ENCODE measurements at places on chromosomes 7 and 10. TPM values are rescaled to one million over a fixed set of nuclear protein-coding genes. Genes with fewer than 3 reads are reported as not detected.

DNA sequence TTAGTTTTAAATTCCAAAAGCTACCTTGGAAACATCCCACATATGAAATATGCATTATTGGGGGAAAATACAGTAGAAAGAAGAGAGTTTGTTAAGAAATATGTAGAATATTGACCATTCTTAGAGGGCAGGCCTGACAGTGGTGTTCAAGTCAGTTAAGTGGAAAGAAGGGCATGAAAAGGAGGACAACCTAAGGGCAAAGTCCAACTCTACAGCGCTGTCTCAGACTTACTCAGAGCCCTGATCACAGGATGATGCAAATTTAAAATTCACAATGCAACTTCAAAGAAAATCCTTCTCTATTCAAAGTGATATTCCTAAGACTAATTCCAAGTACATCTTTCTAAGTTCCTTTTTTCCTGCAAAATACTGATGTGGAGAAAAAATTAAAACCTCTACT, 139.1 kb upstream of the LRRTM3 start:
- DNase-seq, result no peak

DNA sequence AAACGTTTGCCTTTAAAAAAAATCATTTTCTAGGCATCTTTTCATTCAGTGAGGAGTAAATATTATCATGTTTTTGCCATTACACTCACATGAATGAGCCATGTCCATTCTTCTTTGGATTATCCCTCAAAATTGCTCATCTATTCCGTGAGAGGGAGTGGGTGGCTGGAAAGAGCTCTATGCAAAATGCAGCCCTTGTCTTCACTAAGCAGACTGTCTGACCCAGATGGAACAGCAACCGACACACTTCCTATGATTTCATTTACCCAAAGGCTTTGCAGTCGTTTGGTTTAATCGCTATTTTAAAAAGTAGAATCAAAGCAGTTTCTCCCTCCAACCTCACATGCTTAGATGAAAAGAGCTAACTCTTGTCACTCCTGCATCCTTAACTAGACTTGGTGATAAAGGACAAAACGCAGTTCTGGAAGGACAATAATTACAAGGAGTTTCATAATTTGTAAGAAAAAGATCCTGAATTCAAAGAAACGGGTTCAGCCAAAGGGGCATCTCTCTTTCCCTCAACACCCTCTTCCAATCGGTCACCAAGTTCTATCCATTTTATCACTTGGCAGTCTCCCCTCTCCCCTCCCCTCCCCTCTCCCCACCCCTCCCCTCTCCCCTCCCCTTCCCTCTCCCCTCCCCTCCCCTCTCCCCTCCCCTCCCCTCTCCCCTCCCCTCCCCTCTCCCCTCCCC, 198.1 kb upstream of the STK17A start:
- DNase-seq, result no peak

Gene INSYN2A
- not detected for total RNA-seq

GRCh38 chr7:1447551-1448244, 11.6 kb downstream of the MICALL2 start:
- DNase-seq, result no peak

DNA sequence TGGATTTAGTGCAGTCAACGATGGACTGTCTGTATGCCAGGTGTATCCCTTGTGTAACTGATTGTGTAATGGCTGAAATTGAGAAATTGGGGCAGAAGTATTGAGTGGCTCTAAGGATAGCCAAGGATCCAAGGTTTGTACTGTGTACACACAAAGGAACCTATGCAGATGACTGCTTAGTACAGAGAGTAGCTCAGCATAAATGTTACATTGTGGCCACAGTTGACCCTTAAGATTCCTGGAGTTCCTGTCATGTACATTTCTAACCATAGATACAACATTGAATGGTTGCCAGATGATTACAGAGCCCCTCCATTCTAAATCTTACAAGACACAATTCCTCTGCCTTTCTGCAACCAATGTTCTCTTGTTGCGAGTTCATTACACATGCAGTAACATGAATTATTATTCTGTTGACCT, 25.3 kb downstream of the CCDC126 start:
- DNase-seq, result no peak

GRCh38 chr10:12200850-12201249, 4.9 kb downstream of the CDC123 start:
- DNase-seq, result no peak

- no peak for DNase-seq
Observed at GRCh38 chr10:102713539-102713813, 721 bp downstream of the ARL3 start.

Gene GALNT17
- total RNA-seq, result not detected

Gene EPHB6
- 7.0 TPM for total RNA-seq

GRCh38 chr7:83581667-83582435, 67.1 kb downstream of the SEMA3E start:
- no peak for DNase-seq

GRCh38 chr7:151327659-151328058, 14.0 kb upstream of the NUB1 start:
- no peak for DNase-seq

- DNase-seq, result no peak
Observed at GRCh38 chr10:28836435-28836743, 159.1 kb downstream of the BAMBI start.

Gene NEUROD6
- not detected for total RNA-seq

Gene ANKRD16
- 3.3 TPM for total RNA-seq

GRCh38 chr10:102918817-102919245, 737 bp downstream of the CNNM2 start:
- peak; percentile 48 for DNase-seq

Gene POLD2
- 84.6 TPM for total RNA-seq

Gene BTRC
- 14.4 TPM for total RNA-seq

GRCh38 chr7:156069891-156070290, 257.6 kb upstream of the SHH start:
- no peak for DNase-seq

GRCh38 chr7:1176891-1177373, 16.9 kb upstream of the ZFAND2A start:
- DNase-seq, result peak; percentile 84

GRCh38 chr10:54002077-54002476, 799.0 kb downstream of the PCDH15 start:
- no peak for DNase-seq

- DNase-seq, result no peak
Observed at GRCh38 chr7:108189733-108190388, 59.7 kb upstream of the LAMB4 start.

Gene PHYH
- 10.9 TPM for total RNA-seq

DNA sequence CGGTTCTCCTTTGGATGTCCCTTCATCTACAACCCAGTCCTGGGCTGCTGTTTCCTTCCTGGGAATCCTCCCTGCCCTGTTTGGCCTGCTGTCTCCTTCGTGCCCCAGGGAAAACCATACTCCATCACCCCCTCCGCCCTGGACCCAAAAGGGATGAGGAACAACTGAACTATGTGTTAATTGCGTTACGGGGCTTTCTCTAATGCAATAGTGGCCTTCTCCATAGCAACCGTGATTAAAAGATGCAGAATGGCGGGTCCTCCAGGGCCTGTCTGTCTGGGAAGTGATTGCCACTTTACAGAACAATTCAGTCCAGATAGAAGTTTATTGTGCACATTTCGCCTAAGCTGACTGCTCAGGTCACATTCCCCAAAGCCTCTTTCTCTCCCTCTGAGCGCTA, 112.0 kb upstream of the FGFR2 start:
- DNase-seq, result no peak

GRCh38 chr10:49311555-49312236, 12.7 kb downstream of the C10orf71 start:
- no peak for DNase-seq

DNA sequence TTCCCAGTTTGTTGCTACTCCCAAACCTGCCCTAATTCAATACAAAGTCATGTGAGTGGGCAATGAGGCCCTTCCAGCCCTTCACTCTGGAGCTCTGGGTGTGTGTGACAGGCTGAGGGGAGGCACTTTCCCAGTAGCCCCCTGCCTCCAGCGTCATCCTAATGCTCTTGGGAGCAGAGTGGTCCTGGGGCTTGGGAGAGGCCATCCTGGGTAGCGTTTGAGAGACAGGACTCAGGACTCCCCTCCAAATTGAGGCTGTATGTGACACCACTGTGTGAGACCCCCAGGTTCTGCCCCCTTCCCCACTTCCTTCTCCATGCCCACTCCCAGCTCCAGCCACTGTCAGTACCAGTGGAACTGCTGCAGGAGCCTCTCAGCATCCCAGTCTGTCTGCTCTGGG, 6.5 kb upstream of the CRYGN start:
- DNase-seq, result no peak

DNA sequence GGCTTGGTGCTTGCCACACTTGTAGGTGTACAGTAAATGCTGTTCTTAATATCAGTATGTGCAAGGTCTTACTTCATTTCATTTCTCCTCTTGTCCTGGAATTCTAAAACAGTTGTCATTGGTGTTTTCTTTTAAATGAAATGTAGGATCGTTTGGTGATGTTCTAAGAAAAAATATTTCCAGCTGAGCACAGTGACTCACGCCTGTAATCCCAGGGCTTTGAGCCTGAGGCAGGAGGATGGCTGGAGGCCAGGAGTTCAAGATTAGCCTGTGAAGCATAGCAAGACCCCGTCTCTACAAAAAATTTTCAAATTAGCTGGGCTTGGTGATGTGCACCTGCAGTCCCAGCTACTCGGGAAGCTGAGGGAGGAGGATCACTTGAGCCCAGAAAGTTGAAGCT, 32.6 kb upstream of the ELN start:
- DNase-seq, result no peak

DNA sequence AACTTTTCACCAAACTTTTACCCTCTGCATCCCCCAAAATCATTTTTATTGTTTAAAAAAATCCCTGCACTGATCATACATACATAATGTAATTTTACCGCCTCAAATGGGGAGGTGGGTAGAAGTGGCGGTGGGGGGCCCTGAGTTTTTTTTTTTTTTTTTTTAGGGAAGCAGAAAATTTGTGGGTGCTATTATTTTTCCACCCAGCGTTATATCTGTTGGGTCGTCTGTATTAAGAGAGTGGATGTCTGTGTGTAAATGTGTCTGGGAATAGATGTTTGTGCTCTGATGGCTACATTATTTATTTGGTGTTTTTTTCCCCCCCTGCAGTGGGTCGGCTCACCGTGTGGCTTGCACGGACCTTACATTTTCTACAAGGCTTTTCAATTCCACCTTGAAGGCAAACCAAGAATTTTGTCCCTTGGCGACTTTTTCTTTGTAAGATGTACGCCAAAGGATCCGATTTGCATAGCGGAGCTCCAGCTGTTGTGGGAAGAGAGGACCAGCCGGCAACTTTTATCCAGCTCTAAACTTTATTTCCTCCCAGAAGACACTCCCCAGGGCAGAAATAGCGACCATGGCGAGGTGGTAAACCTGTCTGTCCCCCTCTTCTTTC, 438 bp downstream of the ARID5B start:
- DNase-seq, result no peak

- no peak for DNase-seq
Observed at GRCh38 chr7:105249216-105249615, 139.5 kb downstream of the SRPK2 start.

DNA sequence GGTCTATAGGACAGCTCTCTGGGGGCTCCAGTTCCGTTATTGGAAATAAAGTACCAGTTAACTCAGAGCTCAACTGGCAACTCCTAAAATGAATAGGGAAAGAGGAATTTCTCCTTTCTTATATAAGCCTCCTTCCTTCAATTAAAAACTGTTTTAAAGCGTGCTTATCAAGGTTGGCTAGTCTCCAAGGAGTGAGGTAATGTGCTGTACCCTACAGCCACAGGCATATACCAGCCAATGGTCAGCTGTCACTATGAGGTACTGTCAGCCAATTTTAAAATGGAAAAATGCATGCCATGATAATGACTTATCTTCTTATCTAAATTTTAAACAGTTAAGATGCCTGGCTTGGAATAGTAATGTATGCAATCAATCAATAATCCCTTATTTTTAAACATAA, 76.2 kb downstream of the PLCE1 start:
- DNase-seq, result no peak

Gene GNAT3
- total RNA-seq, result not detected

Gene FAM237B
- not detected for total RNA-seq

- no peak for DNase-seq
Observed at GRCh38 chr10:15461353-15462108, 90.4 kb upstream of the FAM171A1 start.

DNA sequence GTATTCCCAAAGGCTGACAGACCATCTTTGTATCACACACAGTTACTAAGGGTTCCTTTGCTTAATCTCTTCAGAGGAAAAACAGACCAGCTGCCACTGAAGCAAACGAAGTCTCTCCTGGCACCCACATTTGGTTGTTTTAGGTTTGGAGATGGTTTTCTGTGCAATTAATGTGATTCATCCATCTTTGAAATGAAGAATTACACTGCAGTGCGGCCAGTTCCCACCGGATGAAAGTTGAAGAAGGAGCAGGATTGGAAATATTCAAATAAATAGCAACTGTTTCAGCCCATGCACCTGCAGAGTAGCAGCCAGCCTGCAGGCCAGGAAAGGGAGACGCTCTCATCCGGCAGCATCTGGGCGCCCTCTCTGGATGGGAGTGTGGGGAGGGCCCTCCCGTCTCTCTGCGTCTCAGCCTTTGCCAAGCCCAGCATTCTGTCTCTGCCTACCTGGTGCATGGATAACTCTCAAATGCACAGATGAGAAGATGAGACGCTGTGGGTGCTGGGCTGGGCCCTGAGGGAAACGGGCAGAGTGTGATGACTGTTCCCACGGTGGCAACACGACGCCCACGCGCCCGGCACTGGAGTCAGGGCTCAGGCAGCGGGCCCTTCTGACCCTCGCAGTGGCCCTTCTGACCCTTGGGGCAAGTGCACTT, 214.0 kb downstream of the PTPRN2 start:
- DNase-seq, result no peak

DNA sequence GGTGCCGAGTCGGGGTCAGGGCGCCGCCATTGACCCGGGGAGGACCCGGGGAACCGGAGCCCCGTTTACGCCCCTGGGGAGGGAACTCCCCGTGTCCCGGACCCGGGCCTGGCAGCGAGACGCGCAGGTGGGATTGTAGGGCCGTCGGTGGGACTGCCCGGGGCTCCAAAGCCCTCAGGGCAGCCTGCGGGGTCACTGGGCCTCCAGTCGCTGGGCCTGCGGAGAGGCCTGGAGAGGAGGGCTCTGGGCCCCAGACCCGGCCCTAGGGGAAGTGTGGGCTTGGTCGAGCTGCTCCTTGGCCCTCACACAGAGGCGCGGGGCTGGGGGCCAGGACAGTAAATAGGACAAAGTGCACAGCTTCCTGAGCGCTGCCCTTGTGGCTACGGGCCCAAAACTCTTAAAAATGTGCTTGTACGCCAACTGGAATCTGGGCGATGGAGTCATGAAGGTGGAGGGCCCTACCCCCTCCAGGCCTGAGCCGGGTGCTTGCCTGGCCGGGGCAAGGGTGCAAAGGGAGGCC, 657 bp downstream of the ECHDC3 start:
- DNase-seq, result no peak

DNA sequence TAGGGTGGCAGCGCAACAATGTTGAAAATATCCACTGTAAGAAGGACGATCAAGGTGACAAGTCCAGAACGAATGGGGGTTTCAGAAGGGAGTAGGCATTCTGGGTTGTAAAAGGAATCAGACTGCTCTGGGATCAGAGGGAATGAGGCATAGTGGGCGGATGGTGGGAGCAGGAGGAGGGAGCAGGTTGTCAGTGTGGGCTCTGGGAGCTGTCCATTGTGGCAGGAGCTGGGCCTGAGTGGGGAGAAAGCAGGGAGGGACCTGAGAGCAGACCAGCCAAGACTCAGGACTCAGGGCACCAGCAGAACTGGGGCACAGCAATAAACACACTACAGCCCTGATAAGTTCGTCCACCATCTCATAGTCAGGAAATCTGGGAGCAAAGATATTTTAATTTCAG, 292.6 kb upstream of the MKI67 start:
- no peak for DNase-seq

Gene OPALIN
- not detected for total RNA-seq
